A549 (cell line): ENCODE measurements at places on chromosomes 4 and X.
A peak's percentile ranks its signal among the peaks of the same experiment; 100 is the strongest.

DNA sequence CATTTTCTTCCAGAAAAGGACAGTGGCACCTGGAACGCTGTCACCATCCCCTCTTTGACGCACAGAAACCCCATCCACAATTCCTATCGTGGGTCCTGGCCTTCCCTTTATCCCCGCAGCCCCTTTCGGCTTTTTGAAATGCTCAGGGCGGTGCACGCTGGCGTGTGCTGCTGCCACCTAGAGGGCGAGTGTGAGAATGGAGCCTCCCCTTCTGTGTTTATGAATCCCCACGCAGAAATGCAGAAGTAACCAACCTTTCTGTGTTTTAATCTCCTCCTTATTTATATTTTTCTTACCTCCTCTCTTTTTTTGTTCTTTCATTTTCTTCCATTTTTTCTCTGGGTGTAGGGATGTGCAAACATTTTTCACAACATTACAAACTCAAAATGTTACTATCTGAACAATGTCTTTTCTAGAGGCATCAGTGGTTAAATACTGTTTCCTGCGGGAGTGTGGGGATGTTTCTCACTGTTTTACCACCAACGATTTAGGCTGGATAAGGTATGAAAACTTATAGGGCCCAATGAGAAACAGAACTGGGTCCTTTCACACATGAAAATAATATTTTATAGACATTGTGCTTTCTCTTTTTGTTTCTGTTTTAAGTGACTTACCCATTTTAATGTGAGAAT lies 50.0 kb downstream of the TMA16 start:
- DNase-seq: peak; percentile 50

DNA sequence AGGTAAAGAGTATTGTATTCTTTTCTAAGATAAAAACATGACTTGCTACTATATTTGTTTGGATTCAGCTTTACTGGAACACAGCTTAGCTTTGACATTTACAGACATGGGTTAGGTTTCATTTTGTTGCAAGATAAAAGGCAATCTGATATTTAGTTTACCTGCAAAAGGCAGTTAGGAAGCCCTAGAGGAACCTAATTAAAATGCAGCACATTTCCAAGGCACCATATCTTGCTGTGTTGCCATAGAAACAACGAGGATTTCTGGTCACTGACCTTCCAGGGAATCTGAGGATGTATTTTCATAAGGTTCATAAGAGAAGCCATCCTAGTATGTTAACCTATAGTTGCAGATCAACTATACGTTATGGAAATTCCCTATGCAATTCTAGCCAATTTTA lies 116.0 kb downstream of the SNCA start:
- no peak for DNase-seq

- no peak for DNase-seq
Measured at GRCh38 chrX:67604979-67605703, 61.3 kb downstream of the AR start.

DNA sequence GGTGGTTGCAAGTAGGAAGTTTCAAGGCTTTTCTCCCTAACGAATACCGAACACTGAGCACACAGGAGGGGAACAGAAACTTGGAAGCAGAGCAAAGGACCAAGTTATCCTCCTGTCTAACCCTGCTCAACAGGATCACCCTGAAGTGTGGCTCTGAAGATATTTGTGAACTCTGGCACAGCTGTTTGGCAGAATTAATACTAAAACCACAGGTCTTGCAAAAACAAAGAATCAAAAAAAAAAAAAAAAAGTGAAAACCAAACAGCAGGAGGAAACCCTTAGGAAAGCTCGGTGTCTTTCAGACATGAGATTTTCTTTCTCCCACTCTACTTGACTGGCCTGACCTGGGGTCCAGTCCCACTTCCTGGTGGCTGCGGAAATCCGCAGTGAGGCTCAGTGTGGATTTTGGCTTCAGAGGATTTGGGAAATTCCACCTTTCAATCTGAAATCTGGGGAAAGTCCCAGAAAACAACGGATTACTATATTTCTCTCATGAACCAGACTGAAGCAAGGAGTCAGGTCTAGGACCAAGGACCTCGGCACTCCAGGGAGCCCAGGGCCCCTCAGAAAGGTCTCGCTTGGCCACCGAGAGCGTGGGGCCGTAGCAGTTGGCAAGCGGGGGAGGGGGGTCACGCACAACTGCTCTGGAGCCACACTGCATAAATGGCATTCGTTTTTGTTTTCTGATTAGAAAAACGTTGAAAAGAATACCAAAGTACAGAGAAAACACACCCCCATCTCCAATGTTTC lies 867 bp downstream of the TIFA start:
- DNase-seq: no peak

DNA sequence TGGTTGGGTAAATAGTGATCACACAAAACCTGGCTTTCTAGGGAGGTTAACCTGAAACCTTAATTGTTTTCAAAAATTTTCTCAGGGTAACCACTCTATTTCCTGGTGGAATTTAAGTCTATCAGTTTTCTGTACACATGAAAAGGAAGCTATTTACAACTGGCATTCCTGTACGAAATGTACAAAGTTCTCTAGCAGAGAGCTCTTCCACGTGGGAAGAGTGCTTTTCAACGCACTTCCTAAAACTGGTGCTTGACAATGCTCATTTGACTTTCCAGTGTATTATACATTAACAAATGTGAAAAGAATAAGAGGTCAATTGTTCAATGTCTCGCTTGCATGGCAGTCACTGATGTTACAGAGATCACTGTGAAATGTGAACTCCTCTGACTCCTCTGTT lies 2.8 kb upstream of the SOD3 start:
- DNase-seq: no peak

DNA sequence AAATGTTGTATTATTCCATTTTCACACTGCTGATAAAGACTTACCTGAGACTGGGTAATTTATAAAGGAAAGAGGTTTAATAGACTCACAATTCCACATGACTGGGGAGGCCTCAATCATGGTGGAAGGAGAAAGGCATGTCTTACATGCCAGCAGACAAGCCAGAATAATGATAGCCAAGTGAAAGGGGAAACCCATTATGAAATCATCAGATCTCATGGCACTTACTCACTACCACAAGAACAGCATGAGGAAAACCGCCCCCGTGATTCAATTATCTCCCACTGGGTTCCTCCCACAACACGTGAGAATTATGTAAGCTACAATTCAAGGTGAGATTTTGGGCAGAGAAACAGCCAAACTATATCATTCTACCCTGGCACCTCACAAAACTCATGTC lies 2535.1 kb downstream of the ARAP2 start:
- no peak for DNase-seq

DNA sequence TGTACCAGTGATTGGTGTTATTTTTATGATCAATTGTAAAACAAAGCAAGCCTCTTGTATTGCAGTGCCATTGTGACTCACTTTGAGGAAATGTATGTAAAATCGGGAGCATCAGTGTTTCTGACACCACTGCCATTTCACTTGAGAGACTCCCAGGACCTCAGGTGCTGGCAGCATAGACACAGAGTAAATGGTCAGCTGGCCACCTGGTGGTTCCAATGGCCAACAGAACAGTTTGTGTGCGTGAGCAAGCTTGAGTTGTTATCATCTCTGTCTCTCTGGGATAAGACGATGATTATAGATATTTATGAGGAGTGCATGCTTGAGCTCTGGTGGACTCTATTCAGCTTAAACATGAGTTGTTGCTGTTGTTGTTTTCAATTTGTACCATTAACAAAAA lies 356.6 kb downstream of the GUCY2F start:
- no peak for DNase-seq

GRCh38 chr4:6019316-6020263 lies 1.4 kb upstream of the C4orf50 start:
- DNase-seq: peak; percentile 51

GRCh38 chr4:156799121-156799589 lies 172.4 kb downstream of the PDGFC start:
- DNase-seq: no peak

DNA sequence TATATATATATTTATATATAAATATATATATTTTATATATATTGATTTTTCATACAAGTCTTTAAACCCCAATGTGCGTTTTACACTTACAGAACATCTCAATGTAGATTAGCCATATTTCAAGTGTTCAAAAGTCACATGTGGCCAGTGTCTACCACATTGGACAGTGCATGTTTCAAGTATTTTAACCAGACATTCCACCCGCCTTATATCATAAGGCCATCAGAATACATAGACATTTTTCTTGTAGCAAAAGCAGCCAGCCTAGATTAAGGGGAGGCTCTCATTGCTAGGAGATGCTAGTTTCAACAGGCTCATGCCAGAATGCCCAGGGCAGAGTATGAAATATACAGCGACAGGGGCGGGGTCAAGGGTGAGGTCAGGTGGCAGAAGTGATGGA lies 202.0 kb downstream of the NR3C2 start:
- DNase-seq: no peak

DNA sequence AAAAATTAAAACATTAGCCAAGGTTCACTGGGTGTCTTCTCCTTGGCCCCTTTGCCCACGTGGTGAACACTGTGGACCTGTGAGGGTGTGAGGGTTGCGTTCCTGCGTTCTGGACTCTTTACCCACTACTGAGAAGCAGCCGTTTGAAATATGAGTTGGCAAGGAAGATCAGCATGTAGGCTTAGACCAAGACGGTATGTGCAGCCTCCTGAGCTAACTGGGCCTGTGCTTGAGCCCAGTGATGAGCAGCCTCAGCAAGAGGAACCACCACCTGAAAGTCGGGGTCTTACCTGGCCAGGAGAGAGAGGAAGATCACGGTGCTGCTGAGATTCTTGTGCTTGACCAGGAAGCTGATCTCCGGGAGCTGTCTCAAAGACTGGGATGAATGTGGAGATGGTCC lies 19.5 kb downstream of the RGS12 start:
- DNase-seq: no peak

DNA sequence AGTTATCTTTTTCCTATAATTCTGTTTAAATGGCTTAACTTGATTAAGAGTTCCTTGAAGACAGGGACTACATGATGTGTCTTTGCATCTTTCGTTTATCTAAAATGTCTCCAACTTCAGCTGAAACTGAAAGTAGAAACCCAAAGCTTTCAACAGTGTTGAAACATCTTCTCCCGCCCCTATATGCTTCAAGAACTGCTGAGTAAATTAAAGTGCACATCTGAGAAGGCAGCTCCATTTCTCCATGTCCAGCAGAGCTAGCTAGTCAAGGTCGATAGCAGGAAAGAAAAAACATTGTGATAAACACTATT lies 185.7 kb upstream of the TBL1X start:
- no peak for DNase-seq

DNA sequence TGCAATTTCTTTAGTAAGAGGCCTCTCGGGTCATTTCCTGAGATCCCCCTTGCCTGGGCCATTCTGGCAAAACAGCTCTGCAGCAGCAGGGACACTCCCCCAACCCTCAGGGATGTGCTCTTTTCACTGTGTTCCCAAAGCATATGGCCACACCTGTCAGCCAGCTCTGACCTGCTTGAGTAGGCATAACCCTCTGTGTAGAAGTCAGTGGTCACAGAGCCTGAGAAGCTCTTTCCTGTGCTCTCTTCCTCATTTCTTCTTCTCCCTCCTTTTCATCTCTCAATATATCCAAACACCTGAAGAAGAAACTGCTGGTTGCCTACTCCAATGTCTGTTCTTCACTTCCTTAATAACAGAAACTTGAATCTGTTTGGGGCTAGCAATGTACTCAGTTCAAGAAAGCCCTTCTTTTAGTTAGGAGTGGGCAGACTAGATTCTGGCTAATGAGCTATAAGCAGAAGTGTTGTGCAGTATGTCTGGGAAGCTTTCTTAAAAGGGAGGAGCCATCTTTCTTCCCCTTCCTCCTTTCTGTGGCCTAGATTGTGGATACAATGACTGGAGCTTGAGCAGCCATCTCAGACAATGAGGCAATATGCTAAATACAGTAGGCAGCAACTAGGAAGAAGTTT lies 73.3 kb downstream of the PRPS1 start:
- DNase-seq: no peak

DNA sequence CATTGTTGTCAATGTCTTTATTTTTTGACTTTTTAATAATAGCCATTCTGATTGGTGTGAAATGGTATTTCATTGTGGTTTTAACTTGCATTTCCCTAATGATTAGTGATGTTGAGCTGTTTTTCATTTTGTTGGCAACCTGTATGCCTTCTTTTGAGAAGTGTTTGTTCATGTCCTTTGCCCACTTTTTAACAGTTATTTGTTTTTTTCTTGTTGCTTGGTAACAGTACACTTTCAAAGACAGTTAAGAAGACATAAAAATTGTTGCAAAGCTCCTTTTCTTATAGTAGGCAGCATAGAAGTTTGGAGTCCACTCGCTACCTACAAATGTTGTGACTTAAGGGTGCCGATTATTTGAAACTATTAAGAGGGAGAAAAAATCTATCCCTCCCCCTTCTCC lies 48.7 kb upstream of the SLC7A11 start:
- DNase-seq: no peak

GRCh38 chr4:40969501-40969900 lies 219.7 kb downstream of the NSUN7 start:
- DNase-seq: no peak

GRCh38 chr4:186829740-186830449 lies 106.2 kb upstream of the FAT1 start:
- no peak for DNase-seq

- DNase-seq: peak; percentile 78
Measured at GRCh38 chr4:156931267-156931666, 40.3 kb downstream of the PDGFC start.

- DNase-seq: no peak
Measured at GRCh38 chr4:60682901-60683300, 517.2 kb upstream of the ADGRL3 start.

- DNase-seq: peak; percentile 18
Measured at GRCh38 chr4:133147286-133147821, 1.7 kb upstream of the PCDH10 start.

DNA sequence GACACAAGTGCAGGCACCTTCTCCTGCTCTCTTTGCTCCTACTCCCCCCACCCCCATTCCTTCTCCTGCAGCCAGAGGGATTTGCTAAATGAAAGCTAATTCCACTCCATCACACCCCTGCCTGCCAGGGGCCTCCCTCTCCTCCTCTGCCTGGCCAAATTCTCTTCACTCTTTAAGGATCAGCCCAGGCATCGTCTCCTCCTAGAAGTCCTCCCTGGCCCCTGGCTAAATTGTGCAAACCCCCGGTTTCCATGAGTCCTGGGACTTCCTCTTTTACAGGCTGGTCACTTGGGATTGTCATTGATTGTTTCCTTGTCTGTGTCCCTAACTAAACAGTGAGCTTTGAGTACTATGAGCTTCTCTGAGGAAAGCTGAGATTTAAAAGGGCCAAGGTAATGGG lies 8.7 kb upstream of the ABLIM2 start:
- DNase-seq: no peak

DNA sequence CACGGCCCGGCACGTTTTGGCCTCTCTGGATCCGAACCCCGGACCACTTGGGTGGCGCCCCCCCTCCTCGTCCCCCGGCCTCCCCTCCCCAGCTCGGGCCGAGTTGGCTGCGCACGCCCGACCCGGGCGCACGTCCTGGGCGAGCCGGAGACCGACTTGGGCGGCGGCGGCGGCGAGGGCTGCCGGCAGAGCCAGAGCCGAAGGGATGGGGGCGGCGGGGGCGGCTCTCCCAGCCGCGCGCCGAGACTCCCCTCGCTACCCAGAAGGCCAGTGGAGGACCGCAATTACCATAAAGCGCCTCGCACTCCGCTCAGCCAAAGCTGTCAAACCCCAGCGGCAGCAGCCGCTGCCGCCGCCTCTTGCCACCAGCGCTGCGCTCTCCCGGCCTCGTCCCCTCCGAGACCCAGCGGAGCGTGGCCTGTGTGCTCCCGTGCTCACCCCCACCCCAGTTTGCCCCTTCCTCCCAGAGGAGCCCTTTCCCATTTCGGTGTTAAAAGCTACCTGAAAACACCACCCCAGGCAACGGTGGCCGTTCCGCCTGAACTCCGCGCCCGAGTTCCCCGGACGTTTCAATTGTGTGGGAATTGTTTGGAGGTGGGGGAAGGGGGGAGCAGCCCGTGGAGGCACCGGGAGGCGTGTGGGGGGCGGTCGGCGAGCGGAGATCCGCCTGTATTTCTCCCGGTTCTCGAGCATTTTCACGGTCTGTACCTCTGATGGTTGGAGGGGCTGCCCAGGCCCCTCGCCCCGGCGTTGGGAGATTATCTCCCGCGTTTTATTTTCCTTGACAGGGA lies 701 bp upstream of the BCOR start:
- DNase-seq: peak; percentile 52
